ENCODE measurements at places on chromosomes 13 and 19. TPM values are rescaled to one million over a fixed set of nuclear protein-coding genes. Genes with fewer than 3 reads are reported as not detected.

Gene LRRC25
- not detected for total RNA-seq

Gene XRCC1
- 11.9 TPM for total RNA-seq

Gene LIM2
- not detected for total RNA-seq

Gene LHFPL6
- 39.7 TPM for total RNA-seq

Gene MBD3L5
- not detected for total RNA-seq

Gene LILRA6
- total RNA-seq: not detected

Gene ATXN8OS
- total RNA-seq: not detected

Gene IFNL1
- not detected for total RNA-seq

Gene TPTE2
- not detected for total RNA-seq
